Smooth muscle cell of the brain vasculature (primary cell): ENCODE measurements at places on chromosomes 5 and 9.

DNA sequence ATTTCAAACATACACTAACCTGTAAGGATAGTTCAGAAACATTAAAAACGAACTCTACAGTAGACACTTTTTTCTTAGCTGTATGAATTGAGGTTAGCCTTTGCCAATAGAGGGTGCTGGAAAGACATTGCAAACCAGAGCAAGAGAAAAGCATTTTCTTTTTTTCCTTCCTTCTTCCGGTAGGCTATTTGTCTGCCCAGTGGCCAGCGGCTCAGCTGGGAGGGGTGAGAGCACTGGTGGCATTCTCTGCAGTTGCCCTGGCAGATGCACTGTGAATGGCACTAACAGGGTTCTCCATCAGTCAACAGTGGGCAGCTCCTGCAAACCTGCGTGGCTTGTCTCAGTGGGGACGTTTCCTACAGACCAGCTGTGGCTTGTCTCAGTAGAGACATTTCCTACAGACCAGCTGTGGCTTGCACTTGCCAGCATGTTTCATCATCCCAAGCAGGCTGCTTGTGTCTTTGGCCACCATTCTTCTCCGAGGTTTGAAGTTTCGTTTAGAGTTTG is 984.5 kb upstream of the CDH18 start:
- DNase-seq = no peak

GRCh38 chr9:127608104-127608966 is 3.7 kb upstream of the STXBP1 start:
- DNase-seq = no peak

- DNase-seq = no peak
Observed at GRCh38 chr5:81334304-81335061, 33.1 kb downstream of the ZCCHC9 start.

DNA sequence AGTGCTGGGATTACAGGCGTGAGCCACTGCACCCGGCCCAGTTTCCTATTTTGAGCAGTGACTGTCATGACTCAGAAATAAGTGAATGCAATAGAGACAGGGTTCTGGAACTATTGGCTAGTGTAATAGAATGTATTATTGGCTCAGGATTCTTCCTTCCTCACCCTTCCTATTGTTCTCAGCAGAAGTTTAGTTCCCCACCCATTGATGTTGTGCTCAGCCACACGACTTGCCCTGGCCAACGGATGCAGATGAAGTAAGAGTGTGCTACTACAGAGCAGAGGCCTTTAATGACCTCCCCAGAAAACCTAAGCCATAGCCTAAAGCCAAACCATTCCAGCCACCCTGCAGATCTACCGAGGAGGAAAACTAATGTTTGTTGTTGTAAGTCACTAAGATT is 287.9 kb downstream of the AGTPBP1 start:
- DNase-seq = no peak

- DNase-seq = no peak
Observed at GRCh38 chr9:74770508-74771261, 117.0 kb downstream of the TRPM6 start.

- DNase-seq = no peak
Observed at GRCh38 chr9:16217943-16218701, 652.3 kb downstream of the BNC2 start.

DNA sequence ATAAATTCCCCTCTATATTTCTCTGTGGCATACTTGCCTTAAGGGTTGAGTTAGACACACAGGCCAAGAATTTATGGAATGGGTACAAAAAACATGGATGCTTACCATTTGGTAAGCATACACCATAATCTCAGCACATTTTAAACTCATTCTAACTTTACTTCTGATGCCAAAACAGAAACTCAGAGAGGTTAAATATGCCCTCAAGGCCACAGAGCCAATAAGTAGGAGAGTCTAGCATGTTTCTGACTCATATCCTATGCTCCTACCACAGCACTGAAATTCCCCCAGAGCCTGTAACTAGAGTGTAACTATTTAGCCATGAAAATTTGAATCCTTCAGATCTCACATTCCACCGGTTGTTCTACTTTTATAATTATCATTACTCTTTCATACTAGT is 559.7 kb downstream of the ACTL7B start:
- DNase-seq = no peak

GRCh38 chr5:32686799-32687498 is 24.2 kb upstream of the NPR3 start:
- DNase-seq = no peak

DNA sequence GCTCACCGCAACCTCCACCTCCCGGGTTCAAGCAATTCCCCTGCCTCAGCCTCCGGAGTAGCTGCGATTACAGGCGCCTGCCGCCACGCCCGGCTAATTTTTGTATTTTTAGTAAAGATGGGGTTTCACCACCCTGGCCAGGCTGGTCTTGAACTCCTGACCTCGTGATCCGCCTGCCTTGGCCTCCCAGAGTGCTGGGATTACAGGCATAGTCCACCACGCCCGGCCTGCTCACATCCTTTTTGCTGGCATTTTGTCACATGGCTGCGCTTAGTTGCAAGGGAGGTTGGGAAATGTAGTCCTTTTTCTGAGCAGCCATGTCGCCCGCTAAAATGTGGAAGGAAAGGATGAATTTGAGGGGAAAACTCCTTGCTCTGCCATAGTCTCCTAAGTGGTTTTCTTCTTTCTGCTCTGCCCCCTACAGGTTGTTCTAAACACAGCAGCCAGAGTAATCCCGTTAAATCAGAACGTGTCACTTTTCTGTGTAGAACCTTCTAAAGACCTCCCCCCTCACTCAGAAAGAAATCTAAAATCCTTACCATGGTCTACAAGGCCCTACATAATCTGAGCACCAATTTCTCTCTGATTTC is 57.8 kb upstream of the HSPA9 start:
- peak; percentile 53 for DNase-seq

DNA sequence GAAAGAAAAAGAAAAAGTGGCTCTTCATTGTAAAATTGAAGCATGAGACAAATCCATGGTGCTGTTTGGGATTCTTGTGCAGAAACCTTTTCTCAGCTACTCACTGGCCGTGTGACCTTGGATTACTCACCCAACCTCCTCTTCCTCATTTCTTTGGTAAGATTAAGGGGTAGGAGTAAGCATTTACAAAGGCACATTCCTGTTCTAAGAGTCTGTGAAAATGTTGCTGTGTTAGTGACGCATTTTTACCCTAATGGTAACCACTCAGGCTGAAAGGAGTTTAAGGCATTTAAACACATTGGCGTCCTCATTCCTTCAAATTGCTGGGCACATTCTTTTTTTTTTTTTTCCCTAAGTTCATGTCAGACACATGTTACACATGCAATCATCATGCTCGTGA is 4.3 kb downstream of the RAI14 start:
- DNase-seq = no peak

- DNase-seq = no peak
Observed at GRCh38 chr5:91076138-91076537, 307.0 kb downstream of the ARRDC3 start.

DNA sequence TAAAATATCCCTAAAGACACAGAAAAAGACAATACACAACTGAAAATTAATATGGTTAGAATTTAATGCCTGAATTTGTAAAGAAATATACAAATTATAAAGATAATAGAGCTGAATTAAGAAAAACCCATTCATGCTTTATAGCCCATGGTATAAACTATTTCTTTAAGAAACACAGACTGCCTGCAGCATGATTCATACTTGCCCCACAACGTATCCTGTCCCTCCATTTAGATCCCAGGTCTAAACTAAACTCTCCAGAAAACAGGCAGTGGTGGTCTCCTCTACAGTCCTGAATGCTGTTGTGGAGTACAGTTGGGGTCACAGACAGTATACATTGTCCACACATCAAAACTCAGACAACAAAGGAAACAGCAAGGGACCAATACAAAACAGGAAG is 24.8 kb downstream of the IL6ST start:
- no peak for DNase-seq

GRCh38 chr5:95531491-95531890 is 23.3 kb downstream of the SKIC3 start:
- DNase-seq = no peak

- no peak for DNase-seq
Observed at GRCh38 chr5:112772124-112772523, 34.4 kb downstream of the APC start.

- DNase-seq = no peak
Observed at GRCh38 chr5:38651806-38652205, 95.4 kb upstream of the LIFR start.

- DNase-seq = no peak
Observed at GRCh38 chr5:140549237-140550144, 2.0 kb downstream of the EIF4EBP3 start.

DNA sequence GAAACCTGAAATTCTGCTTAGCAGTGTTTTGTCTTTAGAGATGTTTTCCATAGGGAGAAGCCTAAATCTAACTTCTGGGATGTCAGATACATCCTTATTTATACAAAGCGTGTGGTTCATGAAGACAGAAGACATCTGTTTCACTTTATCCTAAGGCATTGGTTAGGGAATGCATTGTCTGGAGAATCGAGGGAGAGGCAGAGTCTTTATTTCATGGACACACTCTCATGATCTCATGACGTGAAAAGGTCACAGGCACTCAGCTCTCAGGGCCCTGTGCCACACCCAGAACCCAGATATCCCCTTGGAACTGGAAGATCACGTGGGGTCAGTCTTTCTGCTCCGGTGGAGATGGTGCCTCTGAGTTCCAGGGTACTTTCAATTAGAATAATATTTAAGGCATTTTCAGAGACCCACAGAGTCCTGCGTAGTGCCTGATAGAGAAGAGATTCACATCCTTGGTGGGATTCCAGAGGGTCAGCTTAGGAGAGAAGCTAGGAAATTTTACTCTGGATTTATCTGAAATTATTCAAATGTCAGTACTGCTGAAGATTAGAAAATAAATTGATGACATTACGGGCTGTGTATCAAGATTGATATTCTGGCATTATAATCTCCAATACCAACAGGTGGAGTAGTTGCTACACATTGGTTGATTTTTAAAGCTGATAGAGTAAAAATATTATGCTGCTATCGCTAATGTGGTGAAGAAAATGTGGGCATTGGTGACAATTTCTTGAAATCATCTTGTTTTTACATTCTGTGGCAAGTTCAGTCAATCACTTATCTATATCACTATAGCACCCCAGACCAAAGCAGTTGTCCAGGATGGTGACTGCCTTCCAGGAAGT is 378.3 kb downstream of the MTRR start:
- DNase-seq = no peak

- no peak for DNase-seq
Observed at GRCh38 chr5:126971455-126972031, 58.8 kb downstream of the MARCHF3 start.

GRCh38 chr9:115106001-115106400 is 12.0 kb downstream of the TNC start:
- DNase-seq = no peak

DNA sequence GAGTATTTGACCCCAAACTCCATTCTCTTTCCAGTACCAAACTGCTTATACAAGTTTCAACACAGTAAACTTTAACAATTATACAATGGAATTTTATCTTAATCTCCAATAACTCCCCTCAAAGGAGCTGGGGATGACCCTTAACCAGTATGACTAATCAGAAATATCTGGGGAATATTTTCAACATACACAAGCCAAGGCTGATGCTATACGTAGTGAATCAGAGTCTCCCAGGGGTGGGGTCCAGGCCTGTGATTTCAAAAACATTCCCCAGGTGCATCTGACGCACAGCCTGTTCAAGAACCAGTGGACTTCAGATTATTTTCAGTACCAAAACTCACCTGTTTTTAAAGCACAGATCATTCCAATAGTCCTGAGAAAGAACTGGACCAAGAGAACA is 11.8 kb upstream of the SEMA5A start:
- no peak for DNase-seq

- DNase-seq = no peak
Observed at GRCh38 chr5:34003941-34004340, 3.9 kb downstream of the AMACR start.

DNA sequence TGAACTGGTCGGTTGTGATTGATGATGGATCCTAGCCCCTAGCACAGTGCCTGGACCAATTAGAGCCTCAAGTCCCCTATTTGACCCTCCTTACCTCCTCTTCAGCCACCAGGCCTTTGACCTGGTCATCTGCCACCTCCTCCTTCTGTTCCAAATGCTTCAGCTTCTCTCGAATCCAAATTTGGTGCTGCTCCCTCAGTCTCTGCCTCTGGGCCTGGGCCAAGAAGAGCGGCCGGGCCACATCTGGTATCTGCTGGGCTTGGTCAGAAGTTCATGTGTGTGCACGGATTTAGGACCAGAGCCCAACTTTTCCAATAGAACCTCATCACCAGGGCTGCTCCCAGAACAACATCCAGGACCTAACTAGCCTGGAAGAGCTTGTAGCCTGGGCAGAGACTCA is 6.5 kb downstream of the SLC35A4 start:
- DNase-seq = no peak

DNA sequence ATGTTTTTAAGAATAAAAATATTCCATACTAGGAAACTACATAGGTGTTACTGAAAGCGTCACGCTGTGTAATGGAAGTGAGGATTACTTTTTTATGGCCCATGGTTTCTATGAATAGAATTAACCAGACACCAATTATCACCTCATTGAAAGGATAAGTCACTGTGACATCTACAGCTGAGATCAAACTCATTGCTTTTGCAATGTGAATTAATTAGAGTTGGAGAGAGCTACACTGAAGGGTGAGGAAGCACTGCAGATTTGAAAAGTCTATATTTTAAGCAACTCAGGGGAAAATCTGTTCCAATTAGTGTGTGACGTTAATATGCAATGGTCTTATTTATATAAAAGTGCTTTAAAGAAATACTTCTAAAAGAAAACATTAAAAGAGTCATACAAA is 1300.1 kb upstream of the DMAC1 start:
- no peak for DNase-seq

GRCh38 chr9:134503301-134504105 is 138.1 kb upstream of the COL5A1 start:
- DNase-seq = no peak

GRCh38 chr9:95177617-95178016 is 139.9 kb downstream of the FANCC start:
- no peak for DNase-seq

DNA sequence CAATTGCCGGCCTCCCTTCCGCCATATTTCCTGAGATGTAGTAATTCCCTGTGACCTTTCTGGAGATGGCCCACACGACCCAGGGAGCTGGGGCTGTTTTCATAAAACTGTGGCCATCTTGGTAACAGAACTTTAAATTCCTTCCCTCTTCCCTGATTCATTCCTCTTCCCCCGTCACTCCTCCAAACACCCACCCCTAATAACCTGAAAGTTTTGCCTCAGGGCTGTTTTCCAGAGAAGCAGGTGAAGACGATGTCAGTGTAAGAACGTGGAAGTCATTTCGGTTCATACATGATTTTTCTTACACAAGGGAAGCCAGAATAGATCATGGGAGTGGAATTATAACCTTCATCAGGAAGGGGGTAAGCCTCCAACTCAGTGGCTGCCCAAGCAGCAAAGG is 40.6 kb upstream of the ANKH start:
- DNase-seq = no peak

GRCh38 chr5:112978836-112979235 is 2.2 kb downstream of the DCP2 start:
- no peak for DNase-seq

GRCh38 chr9:20811872-20812271 is 127.8 kb downstream of the FOCAD start:
- DNase-seq = no peak

GRCh38 chr5:96297867-96298266 is 135.2 kb downstream of the PCSK1 start:
- DNase-seq = no peak
